ENCODE measurements at places on chromosomes 3 and 15.

- no peak for DNase-seq
Observed at GRCh38 chr15:85314633-85315032, 65.8 kb upstream of the AKAP13 start.

DNA sequence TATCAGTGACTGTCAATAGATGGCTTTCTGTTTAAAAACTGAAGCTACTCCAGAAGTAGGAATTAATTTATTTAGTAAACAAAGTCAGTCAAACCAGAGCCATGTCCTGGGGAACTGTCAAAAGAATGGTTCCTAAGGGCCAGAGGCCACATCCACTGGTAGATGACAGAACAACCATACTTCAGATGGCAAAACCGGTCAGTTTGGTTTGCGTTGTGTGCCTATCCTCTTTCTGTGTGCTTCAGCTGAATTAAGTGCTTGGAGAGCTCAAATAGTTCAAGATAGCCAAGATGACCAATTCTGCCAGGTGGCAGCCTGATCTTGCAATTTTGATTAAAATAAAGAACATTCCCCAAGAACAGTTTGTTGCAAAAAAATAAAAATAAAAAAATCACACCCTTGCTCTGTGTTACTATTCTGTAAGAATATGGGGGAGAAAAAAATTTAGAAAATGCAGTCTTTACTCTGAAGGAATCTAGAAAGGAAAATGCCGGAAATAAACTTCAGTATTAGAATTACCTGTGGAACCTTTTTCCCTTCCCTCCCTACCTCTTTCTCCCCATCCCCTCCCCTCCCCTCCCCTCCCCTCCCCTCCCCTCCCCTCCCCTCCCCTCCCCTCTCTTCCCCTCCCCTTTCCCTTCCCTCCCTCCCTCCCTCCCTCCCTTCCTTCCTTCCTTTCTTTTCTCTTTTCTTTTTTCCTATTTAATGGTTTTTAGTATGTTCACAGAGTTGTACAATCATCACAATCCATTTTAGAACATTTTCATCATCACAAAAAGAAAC is 2.5 kb downstream of the MAP3K13 start:
- no peak for DNase-seq

- DNase-seq, result no peak
Observed at GRCh38 chr15:27813139-27813538, 286.0 kb downstream of the OCA2 start.

- DNase-seq, result no peak
Observed at GRCh38 chr3:17949101-17949500, 206.7 kb upstream of the TBC1D5 start.

DNA sequence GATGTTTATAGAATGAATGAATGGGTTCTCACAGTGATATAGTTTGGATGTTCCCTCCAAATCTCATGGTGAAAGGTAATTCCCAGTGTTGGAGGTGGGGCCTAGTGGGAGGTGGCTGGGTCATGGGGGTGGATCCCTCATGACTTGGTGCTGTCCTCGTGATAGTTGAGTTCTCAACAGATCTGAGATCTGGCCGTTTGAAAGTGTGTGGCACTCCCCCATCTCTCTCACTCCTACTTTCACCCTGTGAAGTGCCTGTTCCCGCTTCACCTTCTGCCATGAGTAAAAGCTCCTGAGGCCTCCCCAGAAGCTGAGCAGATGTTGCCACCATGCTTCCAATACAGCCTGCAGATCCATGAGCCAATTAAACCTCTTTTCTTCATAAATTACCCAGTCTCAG is 170.8 kb upstream of the LINGO1 start:
- DNase-seq, result no peak

DNA sequence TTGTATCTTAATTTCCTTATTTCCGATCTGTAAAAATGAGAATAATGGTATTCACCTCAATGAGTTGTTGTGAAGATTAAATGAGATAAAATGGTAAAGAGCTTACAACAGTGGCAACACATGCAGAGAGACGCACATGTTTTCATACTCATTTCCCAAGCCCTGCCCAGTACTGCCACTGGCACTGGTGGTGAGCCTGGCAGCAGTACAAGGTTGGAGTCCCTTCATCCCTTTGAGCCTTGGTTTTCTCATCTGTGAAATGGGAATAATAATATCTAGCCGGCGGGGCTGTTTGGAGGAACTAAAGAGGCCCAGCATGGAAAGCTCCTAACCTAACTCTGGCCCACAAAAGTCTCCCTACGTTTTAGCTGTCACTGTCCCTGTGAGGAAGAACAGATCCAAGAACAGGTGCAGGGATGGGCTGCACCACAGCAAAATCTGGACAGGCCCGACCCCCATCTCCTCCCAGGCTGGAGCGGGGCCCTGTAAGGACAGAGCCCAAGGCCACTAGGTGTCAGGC is 866 bp upstream of the CD276 start:
- no peak for DNase-seq

GRCh38 chr3:150783920-150784746 is 21.2 kb upstream of the SIAH2 start:
- DNase-seq, result no peak

DNA sequence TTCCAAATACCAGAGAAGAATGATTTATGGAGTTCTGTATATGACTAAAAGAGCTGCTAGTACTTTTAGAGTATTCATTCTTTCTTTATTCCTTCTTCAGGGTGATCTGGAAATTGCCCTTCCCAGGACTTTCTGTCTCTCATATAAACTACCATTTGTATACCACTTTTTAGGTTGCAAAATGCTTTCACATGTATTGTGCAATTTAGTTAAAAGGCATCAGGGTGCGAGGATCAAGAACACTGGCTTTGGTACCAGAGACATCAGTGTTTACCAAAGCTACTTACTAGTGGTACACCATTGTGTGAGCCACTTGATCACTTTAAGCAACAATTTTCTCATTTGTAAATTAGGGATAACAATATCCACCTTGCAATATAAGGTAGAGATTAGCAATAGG is 251.4 kb downstream of the TIGIT start:
- DNase-seq, result no peak

GRCh38 chr3:24100696-24101402 is 155.8 kb downstream of the NR1D2 start:
- DNase-seq, result no peak

GRCh38 chr15:40618906-40619305 is 24.9 kb downstream of the KNL1 start:
- DNase-seq, result no peak

DNA sequence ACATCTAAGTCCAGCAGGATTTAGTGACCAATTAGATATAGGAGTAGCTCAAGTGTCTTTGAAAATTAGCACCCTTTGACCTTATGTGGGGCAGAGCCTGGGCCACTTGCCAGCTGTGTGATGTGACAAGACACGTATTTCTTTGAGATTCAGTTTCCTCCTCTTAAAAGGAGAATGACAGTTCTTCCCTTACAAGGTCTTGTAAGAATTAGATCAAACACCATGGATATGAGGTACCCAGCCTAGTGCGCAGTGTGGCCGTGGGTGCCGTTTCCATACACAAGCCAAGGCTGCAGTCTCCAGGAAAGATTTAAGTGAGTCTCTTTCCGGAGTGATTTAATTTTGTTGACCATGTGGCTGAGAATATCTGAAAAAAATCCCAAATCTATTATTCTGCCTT is 46.3 kb downstream of the ARHGAP31 start:
- no peak for DNase-seq

- DNase-seq, result no peak
Observed at GRCh38 chr15:58951388-58952007, 18.0 kb upstream of the SLTM start.

GRCh38 chr3:105158286-105158685 is 208.4 kb upstream of the ALCAM start:
- no peak for DNase-seq

DNA sequence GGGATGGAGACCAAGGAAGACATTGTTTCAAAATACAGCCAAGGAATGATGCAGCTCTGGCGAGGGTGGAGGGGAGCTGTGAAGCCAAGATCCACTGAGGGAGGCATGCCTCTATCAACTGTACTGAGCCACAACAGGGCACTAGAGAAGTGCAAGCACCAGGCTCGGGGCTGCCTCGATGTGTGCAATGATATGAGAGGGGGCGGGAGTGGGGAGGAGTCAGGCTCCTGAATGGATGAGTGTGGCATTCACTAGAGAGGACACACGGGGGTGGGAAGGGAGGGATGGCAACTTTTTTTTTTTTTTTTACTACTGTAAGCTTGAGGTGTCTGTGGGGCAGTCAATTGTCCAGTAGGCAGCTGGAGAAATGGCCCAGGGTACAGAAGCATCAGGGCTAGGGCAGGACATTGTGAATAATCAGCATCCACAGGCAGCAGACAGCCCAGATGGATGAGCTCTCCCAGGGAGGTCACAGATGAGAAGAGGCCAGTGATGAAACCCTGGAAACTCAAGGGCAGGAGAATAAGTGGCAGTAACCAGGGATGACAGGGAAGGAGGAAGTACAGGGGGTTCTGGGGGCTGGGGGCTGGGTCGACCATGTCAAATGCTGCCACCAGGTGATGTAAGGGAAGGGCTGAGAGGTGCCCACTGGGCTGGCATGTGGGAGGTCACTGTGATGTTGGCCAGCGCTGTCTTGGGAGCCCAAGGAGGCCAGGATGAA is 5.9 kb downstream of the STOML1 start:
- DNase-seq, result no peak

DNA sequence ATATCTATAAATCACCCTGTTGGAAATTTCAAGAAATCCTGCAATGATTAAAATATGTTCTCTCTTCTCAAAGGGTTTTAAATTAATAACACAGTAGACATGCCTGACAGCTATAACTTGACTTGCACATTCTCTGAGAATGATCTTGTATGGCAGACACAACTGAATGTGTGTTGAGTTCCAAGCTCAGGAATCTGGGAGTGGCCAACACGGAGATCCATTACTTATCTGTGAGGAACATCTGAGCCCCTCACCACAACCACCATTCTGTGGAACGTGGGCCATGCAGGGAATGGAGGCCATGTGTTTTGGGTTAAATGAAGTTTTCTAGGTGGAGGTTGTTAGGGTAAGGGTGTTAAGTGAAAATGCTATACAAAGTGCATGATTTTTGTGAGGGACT is 105.3 kb upstream of the CHMP2B start:
- DNase-seq, result no peak

- DNase-seq, result no peak
Observed at GRCh38 chr3:111732252-111732879, 126.7 kb upstream of the PHLDB2 start.

GRCh38 chr3:70973558-70973957 is 610.0 kb downstream of the FOXP1 start:
- no peak for DNase-seq

GRCh38 chr15:40995656-40996055 is 42.4 kb downstream of the CHAC1 start:
- DNase-seq, result no peak

DNA sequence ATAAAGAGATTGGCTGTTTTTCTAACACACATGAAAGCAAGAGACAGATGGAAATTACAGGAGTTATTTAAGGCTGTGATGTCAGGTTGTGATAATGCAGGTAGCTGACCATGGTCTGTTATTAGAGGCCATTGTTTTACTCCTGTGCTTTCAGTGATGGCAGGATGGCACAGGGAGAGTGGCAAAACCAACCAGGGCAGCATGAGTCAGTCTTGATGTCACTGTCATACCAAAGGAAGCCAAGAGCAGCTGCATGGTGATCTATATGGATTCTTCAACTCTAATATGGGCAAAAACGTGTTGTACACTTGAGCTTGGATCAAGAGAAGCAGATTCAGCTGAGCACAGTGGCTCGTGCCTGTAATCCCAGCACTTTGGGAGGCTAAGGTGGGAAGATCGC is 91.8 kb upstream of the LMOD3 start:
- DNase-seq, result no peak

GRCh38 chr3:184911570-184911969 is 99.6 kb downstream of the VPS8 start:
- no peak for DNase-seq

DNA sequence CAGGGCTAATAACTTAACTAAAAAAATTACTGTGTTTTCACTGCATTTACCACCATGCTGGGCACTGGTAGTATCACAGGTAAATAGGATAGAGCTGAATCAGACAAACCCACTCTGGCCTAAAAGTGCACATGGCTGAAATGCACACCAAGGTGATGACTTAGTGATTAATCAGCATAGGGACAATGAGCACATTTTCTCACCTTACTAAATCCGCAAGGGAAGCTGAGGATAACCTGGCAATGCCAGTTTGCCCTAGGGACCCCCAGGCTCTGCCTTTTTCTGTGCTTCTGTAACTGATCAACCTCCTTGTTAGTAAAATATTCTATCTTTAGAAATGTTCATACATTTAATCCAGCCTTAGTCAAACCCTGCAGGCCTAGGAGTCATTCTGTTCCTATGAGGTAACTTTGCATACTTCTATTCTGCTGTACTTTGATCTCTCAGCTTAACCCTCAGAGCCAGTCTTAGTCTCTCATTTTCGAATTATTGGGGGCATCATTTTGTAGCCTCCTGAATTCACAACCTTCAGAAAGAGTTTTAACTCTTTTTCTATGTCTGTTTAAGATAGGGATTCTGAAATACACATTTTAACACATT is 562.9 kb upstream of the KCNMB2 start:
- no peak for DNase-seq

DNA sequence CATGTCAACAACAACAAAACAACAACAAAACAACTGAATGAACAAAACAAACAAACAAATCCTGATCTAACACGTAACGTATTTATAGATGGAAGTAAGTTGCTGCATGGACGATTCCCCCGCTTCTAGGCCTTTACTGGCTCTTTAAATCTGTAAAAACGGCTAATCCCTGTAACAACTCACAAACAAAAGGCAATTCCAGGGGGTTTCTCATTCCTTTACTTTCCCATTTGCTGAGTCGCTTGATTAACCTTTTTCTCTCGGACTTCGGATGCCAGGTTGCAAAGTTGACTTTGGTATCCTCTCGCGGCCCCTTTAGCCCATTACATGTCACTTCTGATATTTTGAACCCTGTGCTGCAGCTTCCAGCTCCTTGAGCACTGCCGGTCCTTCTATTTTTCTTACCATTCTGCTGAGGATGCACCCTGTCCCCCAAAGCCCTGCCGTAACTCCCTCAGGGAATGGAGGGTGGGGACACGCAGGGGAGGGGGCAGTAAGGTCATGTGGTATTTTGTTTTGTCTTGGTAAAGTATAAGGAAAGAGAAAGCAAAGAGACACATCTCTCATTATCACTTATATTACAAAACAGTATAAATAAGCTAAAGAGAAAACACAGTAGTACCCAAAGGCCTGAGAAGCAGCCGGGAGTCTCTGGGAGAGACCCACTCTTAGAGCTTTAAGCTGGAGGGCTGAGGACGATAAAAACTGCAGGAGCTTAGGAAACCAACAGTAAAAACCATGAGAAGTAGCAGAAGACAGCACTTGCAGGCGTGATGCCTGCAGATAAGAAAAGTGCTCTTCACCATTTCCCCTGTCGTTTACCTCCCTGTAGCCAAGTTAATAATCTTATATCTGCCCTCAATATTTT is 457.8 kb upstream of the ZNF717 start:
- DNase-seq, result no peak

GRCh38 chr3:54573858-54574257 is 354.0 kb downstream of the LRTM1 start:
- DNase-seq, result no peak

- DNase-seq, result no peak
Observed at GRCh38 chr3:40167958-40168357, 141.5 kb upstream of the EIF1B start.

DNA sequence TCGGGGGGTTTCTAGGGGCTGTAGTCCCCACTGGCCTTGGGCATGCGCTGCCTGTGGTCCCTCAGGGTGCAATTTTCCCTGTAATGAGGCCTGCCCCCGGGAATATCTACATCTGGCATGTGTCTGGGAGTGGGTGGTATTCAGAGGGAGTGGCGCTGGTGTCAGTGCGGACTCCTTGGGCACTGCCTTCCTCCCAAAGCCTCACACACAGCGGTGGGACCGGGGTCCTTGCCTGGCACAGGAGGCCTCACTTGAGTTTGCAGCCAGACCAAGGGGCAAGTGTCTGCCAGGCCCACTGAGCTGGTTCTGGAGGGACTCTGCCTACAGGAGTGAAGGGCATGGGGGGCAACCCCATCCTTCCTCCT is 53.5 kb upstream of the PCSK6 start:
- no peak for DNase-seq
